ENCODE measurements at places on chromosomes 7 and 10.

DNA sequence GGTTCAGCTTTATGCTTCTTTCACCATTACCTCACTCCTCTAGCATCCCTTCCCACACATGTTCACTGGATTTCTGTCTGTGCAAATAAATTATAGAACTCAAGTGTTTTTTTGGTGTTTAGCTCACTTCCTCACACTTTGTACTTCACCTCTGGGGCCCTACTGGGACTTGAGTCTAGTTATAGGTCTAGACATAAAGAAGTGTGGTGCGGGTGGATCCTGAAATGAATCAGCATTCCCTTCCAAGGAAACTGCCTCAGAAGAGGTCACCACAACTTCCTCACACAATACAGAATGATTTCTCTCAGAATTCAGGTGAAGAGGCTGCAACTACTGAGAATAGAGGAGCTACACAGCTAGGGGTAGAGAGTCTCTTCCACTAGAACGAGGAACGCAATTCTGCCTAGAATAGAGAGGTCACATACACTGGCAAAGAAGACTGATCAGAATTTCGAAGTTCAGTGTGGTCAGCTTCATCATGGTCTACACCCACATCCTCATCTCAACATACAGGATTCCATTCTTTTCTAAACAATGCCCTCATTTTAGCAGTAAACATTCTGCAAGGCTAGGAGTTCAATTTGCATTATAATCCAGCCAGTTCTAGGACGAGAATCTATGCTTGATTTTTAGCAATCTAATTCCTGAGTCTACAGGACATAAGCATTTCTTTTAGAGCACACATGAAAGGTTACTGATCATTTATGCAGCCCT lies 938.7 kb upstream of the PHF14 start:
- no peak for DNase-seq

DNA sequence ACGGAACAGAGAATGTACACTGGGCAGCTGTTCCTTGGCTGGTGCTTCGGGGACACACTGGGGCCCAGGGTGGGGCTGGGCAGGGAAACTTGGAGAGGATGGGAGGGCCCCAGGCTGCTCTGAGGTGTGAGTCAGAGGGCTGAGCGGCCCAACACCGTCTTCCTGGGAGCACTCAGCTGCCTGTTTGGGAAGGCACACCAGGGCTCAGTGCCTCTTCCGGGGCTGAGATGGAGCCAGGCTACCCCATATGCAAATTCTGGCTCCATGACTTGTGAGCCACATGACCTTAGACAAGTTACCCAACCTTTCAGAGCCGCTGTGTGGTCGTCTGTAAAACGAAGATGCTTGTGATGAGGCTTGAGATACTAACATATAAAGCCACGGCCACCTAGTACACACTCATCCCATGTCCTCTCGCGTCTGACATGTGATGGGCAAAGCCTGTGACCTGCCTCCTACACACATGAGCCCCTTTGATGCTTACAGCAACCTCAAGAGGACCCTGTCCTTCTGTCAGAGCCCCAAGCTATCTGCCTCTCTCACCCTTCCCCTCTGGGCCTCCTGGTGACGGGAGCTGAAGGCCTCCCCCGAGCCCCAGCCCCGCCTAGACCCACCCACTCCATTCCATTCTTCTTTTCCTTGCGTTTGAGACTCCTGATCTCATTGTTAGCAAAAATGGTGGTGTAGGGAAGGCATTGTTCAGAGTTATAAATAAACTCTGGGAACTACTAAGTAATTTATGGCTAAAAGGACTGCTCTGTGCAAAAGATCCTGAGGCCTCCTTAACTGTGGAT lies 26.1 kb downstream of the KLRG2 start:
- no peak for DNase-seq

DNA sequence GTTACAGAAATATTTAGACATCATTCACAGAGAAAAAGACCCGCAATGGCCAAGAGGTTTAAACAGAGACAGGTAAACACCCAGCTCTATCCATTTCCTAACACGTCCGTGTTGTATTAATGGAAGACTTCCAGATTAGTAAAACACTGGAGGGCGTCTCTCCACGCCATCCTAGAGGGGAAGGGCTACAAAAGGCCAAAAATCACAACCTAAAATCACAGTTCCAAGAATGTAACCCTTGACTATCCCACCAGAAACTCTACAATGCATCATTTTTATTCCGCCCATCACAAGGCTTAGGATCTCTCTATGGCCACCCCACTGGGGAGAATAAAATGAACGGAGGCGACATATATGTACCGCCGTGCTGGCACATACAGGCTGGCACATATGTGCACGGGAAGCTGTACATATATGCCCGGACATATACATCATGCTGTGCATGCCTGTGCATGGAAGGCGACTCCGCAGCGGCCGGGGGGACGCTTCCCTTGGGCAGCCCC lies 734 bp downstream of the PCLO start:
- no peak for DNase-seq

GRCh38 chr7:68441645-68442044 lies 1156.6 kb upstream of the AUTS2 start:
- no peak for DNase-seq

DNA sequence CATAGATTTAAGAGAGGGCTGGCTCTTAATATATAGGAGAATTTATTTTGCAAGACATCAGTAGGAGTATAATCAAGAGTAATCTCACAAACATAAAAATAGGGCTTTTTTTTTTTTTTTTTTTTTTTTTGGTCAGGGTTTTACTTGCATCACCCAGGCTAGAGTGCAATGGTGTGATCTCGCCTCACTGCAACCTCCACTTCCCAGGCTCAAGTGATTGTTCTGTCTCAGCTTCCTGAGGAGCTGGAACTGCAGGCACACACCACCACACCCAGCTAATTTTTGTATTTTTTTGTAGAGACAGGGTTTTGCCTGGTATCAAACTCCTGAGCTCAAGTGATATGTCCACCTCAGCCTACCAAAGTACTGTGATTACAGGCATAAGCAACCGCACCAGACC lies 535.3 kb downstream of the CCSER2 start:
- DNase-seq, result no peak

- no peak for DNase-seq
Observed at GRCh38 chr10:73763343-73763742, 18.5 kb upstream of the CHCHD1 start.

- no peak for DNase-seq
Observed at GRCh38 chr10:14611968-14612693, 162.6 kb downstream of the FAM107B start.

GRCh38 chr7:140539461-140539860 lies 60.2 kb upstream of the MKRN1 start:
- no peak for DNase-seq

GRCh38 chr10:13270877-13271551 lies 28.9 kb downstream of the PHYH start:
- no peak for DNase-seq

- no peak for DNase-seq
Observed at GRCh38 chr7:71563276-71563675, 431.3 kb downstream of the GALNT17 start.
